ENCODE measurements at places on chromosomes 5 and 9.

DNA sequence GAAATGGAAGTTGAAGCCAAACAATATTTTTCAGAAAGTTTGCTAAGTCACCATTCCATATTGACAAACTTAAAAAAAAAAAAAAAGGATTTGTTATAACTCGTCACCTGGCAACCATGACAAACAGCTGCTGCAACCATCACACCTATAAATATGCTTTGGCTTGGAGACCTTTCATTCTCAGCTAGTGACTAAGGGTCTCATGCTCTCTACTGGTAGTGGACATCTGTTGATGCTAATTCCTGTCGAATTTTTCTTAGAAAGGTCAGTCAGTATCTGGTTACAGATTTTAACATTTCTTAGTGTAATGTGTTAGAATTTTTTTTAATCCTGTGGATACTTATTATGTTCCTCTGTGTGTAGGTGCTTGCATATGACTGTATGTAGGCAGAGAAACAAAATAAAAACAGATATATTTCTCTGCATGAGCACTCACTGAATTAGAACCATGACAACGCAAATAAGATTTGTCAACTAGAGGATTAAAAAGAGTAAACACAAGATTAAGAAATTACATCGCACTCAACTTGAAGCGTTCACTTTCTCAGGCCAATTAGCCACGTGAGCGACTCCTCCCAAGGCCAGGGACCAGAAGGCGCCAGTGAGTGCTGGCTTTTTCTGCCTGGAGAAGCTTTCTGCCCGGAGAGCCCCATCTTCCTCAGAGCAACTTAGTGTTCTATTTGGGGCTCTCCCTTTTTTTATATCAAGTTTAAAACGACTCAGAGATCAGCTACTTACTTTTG, 27.0 kb upstream of the ZNF622 start:
- DNase-seq, result no peak

- no peak for DNase-seq
Measured at GRCh38 chr5:154782812-154783592, 27.8 kb downstream of the LARP1 start.

GRCh38 chr9:19935422-19935821, 146.6 kb upstream of the SLC24A2 start:
- DNase-seq, result no peak

- no peak for DNase-seq
Measured at GRCh38 chr9:1948541-1948940, 66.6 kb upstream of the SMARCA2 start.

DNA sequence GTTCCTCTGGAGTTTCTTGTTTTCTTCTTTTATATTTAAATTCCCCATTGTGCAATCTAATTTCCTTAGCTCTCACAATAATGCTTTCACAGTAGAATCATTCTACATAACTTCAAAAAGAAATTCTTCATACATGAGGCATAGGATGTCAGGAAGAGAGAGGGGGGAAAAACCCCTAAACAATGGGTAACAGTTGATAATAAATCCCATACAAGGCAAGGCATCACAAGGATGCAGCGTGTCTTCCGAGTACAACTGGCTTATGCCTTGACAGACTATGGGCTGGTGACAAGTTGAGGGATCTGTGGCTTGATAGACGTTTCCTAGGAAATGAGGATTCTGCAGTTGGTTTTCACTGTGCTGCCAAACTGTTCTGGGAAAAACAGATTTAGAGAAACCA, 247.4 kb downstream of the ARL15 start:
- no peak for DNase-seq

- DNase-seq, result no peak
Measured at GRCh38 chr5:159906463-159906862, 9.8 kb upstream of the ADRA1B start.

GRCh38 chr5:76801159-76801802, 17.5 kb upstream of the F2RL1 start:
- no peak for DNase-seq

GRCh38 chr5:135339623-135340022, 59.4 kb downstream of the MACROH2A1 start:
- DNase-seq, result no peak

DNA sequence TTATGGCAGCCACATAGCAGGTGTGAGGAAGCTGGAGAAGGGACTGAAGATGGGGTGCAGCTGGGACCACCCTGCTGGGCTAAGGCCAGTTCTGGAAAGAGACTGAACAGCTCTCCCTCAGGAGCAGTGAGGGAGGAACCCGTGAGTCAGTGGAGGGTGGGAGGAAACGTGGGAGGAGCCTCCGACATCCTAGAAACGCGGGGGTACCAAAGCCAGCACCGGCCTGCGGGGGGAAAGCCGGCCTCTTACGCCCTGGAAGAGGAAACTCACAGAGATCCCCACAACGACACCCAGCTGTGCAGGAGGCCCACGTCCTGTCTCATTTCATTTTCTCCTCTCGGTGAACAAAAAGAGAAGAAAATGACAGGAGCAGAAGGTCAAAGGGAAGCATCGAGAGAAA, 185.8 kb upstream of the IRX4 start:
- DNase-seq, result no peak

DNA sequence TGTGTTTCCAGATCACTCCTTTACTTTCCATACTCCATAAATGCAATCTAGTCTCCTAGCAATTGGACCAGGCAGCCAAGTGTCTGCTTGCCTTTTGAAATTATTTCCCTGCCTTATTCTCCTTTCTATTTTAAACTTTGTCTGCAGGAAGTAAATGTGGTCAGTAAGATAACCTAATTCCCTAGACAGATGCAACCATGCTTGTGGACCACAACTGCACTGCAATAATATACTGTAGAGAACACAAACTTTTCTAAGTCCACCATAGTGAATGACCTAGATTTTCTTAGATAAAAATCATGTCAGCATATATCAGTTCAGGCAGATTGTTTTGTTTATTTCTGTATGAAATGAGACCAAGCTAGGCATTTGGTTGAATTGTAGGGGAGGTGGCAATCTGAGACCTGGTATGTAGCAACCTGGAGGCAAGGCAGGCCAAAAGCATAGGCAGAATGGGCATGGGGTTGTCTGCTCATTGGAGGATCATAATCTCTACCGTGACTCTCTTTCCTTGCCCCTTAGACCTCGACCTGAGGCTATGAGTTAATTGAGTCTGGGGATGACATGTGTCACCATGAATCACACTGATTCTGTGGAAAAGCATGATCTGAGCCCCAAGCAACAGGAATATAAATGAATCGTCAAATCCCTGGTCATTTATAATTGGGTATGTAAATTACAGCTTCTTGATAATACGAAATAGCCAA, 20.7 kb downstream of the ACTL7B start:
- DNase-seq, result no peak

GRCh38 chr9:137056739-137057415, 3.0 kb upstream of the ENTPD2 start:
- DNase-seq, result no peak

GRCh38 chr5:92863666-92864065, 717.4 kb downstream of the NR2F1-AS1 start:
- no peak for DNase-seq

- no peak for DNase-seq
Measured at GRCh38 chr5:136007271-136007670, 21.5 kb upstream of the TGFBI start.

GRCh38 chr5:124089578-124089977, 577.6 kb downstream of the CSNK1G3 start:
- no peak for DNase-seq

DNA sequence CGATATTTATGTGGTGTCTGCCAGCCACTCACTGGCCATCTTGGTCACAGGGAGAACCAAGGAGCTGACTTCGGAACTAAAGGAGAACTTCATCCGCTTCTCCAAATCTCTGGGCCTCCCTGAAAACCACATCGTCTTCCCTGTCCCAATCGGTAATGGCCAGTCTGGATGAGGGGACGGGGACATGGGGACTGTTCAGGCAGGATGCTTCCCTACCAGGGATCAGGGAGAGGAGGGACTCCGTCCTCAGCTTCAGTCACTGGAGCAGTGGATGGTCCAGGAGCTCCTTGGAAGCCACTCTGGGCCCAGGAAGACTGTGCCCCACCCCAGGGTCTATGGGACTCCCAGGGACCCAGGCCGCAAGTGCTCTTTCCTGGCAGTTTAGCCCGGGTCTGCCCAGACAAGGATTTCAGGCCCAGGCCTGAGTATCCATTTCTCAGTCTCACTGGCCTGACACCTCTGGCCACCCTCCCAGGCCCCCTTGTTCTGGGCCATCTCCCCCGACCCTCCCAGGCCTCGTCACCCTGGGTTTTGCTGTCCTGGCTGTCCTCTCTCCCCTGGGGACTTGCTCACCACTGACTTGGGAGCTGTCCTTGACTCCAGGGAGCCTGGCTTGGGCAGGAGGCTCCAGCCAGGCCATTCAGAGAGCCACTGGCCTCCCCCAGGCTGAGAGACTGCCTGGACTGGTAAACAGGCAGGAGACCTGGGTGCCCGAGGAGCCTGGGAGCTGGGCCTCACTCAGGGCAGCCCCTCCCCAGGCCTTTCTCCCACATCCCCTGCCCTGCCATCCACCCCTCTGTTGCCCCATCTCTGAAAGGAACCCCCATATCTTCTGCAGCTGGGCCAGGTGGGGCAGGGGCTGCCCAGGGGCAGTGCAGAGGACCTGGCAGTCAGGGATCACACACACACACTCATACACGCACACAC, 3.1 kb downstream of the LCN2 start:
- no peak for DNase-seq

DNA sequence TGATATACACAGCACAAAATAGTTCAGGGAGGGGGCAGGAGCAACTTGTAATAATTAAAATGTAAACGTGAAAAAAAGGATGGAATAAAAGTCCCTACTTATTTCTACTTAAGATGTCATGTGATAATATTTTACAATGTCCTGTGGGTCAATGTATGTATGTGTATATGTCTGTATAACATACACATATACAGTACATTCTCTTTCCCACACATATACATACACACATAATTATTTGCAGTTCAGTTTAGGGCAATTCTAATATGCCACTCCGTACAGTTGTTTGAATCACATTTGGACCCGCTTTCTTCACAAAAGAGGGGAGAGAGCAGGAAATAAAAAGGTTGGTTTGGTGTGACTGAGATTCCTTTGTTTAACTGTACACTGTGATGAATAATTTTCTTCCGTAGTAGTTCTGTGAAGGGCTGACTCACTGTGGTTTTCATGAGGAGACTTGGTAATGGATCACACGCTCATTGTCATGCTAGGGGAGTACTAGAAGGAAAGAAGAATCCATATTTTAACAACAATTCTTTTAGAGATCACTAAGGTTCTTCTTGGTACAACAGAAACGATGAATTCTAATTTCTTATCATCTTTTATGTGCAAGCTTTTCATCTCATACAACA, 26.2 kb upstream of the ACOT12 start:
- DNase-seq, result no peak

DNA sequence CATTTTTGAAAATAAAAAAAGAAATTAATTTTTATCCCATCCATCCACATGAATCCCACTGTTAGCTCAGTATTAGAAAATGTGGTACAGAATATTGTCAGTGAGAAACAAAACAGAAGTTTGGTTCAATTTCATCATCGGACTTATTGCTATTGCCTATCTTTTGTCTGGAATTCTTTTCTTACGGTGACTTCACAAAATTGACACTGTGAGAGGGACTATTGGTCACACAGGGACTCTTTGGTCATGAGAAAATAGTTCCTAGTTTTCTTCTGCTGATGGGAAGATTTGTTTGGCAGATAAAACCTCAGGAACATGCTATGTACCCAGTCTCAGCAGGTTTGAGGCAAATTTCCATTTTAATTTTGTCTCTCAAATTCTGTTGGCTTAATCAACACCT, 186.2 kb upstream of the ELL2 start:
- DNase-seq, result no peak

DNA sequence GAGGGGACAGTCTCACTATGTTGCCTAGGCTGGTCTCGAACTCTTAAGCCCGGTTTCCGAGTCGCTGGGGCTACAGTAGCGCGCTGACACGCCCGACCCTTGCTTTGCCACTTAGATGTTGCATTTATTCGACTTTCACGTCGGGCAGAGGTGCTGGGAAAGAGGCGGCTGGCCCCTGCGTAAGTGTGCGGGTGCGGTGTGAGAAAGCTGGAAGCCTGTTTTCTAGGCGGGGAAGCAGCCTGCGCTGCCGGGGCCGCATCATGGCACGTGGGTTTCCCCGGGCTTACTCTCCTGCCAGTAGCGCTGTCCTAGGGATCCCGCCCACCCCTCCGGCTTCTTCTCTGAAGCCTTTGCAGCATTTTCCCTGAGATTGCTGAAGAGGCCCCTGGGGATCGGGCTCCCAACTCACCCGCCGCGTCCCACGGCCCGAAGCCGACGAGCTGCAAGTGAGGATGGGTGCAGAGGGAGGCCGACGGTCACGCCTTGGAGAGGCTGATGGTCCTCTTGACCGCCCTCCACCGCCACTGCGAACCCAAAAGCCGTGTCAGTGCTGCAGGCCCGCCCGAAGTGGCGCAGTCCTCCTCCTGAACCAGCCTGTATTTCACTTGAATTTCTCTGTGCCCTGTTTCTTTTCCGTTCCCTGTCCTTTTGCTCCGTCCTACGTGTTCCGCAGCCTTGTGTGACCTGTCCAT, 5.8 kb upstream of the TRIM41 start:
- peak; percentile 60 for DNase-seq

DNA sequence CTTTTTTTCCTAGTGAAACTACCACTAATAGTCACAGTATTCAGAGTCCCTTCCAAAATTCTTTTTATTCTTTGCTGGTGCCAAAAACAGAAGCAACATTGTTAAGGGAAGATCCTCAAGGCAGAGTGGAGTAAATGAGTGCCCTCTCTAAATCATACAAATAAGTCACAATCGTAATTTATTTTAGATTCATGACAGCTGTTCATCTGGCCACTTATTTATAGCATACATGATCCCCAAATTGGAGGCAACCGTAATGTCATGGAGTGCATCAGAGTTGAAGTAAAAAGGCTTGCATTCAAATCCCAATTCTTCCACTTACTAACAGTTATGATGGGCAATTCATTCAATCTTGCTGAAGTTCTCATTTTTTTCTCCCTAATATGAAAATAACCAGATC, 33.4 kb downstream of the POLK start:
- no peak for DNase-seq

GRCh38 chr5:52870448-52870847, 82.7 kb downstream of the ITGA1 start:
- DNase-seq, result no peak

DNA sequence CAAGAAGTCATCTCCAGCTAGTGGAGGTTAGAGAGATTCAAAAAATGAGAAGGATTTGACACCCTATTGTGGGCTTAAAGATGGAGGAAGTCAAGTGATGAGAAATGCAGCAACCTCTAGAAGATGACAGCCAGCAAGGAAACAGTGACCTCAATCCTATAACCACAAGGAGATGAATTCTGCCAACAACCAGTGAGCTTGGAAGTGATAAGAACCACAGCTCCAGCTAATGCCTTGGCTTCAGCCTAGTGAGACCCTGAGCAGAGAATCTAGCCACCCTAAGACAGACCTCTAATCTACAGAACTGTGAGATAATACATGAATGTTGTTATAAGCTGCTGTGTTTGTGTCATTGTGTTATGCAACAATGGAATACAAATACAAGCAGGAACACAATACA, 262.4 kb downstream of the GRIA1 start:
- no peak for DNase-seq

DNA sequence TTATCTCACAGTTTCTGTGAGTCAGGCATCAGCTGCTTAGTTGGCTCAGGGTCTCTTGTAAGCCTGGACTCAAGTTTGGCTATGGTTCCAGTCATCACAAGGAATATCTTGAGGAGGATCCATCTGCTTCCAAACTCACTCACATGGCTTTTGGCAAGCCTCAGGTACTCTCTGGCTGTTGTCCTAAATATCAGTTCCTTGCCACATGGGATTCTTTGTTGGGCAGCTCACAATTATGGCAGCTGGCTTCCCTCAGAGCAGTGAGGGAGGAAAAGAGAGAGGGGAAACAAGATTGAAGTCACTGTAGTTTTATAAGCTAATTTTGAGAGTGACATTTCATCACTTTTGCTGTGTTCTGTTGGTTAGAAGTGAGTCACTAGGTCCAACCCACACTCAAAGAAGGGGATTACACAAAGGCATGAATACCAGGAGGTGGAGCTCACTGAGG, 144.5 kb downstream of the GCNT1 start:
- no peak for DNase-seq

All from effector CD4-positive, alpha-beta T cell (primary cell).